Activated B cell treated with CpG ODN at 0.5 μM for 24 hours (primary cell): ENCODE measurements at places on chromosomes 7 and 10. TPM values are rescaled to one million over a fixed set of nuclear protein-coding genes. Genes with fewer than 3 reads are reported as not detected.

Gene CCDC3
- 0.07 TPM in 1 of 2 replicates, not detected in the other for total RNA-seq

DNA sequence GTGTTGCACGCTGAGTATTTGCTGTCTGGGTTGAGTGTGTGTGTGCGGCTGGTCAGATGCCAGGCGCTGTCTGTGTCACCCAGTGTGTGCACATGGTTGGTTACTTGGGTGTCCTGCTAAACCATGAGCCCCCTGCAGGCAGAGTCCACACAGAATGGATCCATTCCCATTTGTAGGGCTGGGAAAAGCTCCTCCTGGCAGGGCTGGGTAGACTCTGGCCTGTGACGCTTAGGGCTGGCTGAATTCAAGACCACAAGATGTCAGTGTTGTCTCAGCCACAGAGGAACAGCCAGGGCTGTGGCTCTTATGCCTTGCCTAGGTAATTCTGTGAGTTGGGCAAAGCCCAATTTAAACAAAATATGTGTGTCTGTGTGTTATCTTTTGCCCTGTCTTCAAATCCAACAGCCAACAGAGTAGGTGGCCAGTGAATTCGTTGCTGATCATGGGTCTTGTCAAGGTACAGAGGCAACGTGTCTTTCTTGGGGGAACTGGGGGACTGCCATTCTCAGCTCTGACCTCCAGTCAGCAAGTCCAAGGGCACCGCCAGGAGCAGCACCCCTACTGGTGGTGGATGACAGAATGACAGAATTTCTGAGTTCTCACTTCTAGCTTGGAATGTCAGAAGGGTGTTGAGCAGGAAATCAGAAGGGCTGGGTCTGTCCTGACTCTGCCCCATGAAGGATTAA, 285.1 kb downstream of the CCSER2 start:
- DNase-seq: no peak
- H3K27me3 ChIP-seq: no peaks in the 10 kb centered on the region
- H3K4me1 ChIP-seq: no peaks in the 10 kb centered on the region
- no peaks in the 10 kb centered on the region for H3K36me3 ChIP-seq

DNA sequence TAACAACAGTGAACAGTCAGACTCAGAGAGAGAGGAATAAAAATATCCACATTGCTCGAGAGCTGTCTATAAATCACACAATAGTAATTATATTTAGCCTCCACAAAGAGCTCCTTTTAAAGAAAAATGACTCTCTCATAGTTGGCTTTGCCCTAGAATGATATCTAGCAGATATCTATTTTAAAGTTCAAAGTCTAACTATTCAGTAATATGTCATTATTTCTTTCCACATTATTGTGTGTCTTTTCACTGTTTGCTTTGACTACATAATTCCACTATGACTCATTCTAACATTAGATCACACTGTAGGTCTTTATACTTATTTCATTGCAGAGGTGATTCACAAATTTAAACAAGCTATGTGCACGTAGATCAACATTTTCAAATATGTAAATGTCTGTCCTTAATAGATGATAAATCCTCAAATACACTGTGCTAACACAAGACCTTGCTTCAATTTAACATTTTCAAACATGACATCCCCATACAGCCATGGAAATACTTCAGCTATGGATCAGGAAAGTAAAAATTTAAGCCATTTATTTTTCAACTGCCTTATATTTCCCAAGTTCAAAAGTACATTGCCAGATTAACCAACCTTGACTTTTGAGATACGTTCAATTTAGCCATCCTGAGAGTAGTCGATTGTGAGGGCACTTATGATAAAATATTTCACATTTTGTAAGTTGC, 99.9 kb upstream of the AKR1E2 start:
- no peak for DNase-seq
- H3K4me1 ChIP-seq: no peaks in the 10 kb centered on the region
- H3K27ac ChIP-seq: no peak overlapping the region
- no peaks in the 10 kb centered on the region for H3K36me3 ChIP-seq
- peaks cover 2% of the 10 kb centered on the region for H3K27me3 ChIP-seq

Gene ZKSCAN1
- 59.0 and 70.6 TPM in 2 replicates for total RNA-seq

GRCh38 chr10:102598243-102598642, 46.0 kb upstream of the TRIM8 start:
- no peak for DNase-seq
- H3K36me3 ChIP-seq: peaks cover 48% of the 10 kb centered on the region
- H3K4me3 ChIP-seq: no peak overlapping the region

DNA sequence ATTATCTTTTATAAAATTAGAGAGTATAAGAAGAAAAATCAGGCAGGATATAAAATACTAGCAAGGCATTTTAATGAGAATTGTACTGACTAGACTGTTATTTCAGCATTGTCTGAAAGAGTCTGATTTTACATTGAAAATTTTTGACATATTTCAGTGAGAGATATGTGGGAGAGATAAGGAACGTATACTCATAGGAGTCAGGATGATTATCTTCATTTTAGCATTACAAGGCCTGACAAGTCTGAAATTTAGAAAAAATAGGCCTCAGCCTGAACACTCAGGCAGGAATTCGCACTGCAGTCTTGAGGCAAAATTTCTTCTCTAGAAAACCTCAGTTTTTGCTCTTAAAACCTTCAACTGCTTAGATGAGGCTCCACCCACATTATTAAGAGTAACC, 386.0 kb downstream of the HGF start:
- H3K27me3 ChIP-seq: no peaks in the 10 kb centered on the region
- no peaks in the 10 kb centered on the region for H3K36me3 ChIP-seq
- H3K4me1 ChIP-seq: no peaks in the 10 kb centered on the region
- H3K27ac ChIP-seq: no peak overlapping the region
- no peak overlapping the region for H3K4me3 ChIP-seq
